ENCODE measurements at places on chromosomes 2 and 18. TPM values are rescaled to one million over a fixed set of nuclear protein-coding genes. Genes with fewer than 3 reads are reported as not detected.

Gene SATB2
- 2.2 TPM for total RNA-seq

Gene ARHGAP25
- total RNA-seq: 5.8 TPM

Gene NPHP1
- total RNA-seq: 8.1 TPM

Gene KATNAL2
- total RNA-seq: 39.9 TPM

Gene MROH2A
- total RNA-seq: not detected

Gene ANKRD53
- total RNA-seq: not detected

Gene CLHC1
- 23.2 TPM for total RNA-seq

Gene COL5A2
- 11.6 TPM for total RNA-seq

Gene CPO
- not detected for total RNA-seq

Gene ADAM23
- total RNA-seq: 17.2 TPM

Gene ACADL
- total RNA-seq: 0.09 TPM

Gene SYT4
- total RNA-seq: 0.06 TPM

Gene MAP2
- 102 TPM for total RNA-seq

Gene ZNF892
- 15.4 TPM for total RNA-seq

Data from neural progenitor cell (in vitro differentiated cells).